ENCODE measurements at places on chromosomes 1 and 21.

- no peak for DNase-seq
Observed at GRCh38 chr1:204307334-204307883, 52.3 kb downstream of the PLEKHA6 start.

- no peak for DNase-seq
Observed at GRCh38 chr1:39898191-39898590, 3.5 kb downstream of the MYCL start.

DNA sequence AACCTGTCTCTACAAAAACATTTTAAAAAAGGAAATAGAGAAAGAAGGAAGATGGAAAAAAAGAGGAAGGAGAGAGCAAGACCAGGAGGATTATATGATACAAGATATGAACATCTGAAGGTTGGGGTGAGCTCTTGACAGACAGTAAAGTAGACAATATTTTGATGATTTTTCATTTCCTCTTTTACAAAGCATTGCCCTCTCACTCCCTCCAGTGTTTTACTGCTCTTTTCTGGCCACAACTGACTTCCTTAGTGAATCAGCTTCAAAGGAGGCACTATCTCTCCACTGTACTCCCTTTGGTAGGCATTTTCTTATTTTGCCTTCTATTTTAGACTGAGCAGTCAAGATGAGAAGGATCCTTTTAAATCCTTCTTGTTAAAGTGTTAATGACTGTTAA, 296.7 kb downstream of the KCTD3 start:
- no peak for DNase-seq

DNA sequence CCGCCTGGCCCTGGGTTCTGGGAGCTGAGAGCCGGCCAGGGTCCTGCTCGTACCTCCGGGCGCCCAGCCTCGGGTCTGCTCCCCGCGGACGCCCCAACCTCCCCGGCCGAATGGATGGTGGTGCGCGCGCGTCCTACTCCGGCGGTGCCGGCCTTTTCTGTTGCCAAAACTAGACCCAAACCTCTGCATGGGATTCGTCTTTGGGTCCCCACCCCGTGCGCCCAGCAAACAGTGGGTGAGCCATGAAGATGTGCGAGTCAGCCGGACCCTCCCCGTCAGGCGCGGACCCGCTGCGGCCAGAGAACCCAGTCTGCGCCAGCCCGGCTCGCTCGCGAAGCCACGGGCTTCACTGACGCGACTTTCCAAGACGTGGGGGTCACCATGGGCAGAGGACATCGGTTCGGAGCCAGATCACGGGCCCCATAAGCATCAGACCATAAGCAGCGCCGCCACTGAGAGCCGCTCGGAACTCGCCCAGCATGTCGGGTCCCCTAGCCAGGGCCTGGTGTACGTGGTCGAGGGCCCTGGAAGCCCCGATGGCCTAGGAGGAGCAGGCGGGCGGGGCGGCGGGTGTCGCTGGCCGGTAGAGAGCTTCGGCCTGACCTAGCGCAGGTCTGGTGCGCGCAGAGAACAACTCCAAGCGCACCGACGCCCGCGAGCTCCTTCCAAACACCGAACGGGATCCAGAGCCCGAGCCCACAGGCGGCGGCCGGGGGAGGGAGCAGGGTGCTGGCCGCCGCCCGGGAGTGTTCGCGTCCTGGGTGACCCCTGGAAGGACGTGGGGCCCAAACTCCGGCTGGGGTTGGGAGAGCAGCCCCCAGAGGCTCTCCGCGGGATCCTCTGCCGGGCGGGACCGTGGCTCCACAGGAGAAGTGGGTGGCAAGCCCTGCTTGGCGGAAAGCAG, 1.0 kb upstream of the TP73 start:
- no peak for DNase-seq

GRCh38 chr1:101311146-101311920, 74.5 kb downstream of the S1PR1 start:
- DNase-seq = no peak
